D341Med (cell line): ENCODE measurements at places on chromosomes 1 and 21.

DNA sequence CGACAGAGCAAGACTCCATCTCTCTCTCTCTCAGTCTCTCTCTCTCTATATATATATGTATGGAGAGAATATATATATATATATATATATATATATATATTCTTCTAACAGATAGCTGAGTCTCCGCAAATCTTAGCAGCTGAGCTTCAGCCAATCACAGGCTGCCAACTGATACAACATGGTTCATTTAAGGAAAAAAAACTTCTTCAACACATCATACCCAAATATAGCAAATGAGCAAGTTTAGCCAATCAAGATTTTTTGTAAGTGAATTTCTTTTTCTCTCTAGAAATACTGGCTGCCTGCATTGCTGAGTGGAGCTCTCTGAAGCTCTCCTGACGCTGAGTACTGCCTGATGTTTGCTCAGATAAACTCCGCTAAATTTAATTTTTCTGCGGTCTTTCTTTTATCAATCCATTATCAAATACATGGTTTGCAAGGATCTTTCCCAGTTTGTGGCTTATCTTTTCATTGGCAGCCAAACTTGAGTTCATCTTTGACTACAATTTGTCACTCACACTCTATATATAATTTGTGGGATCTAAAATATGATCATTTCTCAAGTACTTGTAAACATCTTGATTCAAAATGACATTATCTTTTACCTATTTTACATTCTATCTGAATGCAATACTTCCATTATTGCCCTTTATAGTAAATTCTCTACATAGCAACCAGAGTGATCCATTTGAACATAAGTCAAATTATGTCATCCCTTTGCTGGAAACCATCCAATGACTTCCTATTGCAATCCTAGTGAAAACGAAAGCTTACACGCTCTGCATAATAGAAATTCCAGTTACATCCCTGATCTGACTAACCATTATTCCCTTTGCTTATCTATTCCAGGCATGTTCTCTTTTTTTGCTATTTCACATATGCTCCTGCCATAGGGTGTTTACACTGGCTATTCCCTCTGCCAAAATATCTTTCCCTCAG lies 2131.7 kb downstream of the MRPL39 start:
- no peak for DNase-seq

- no peak for DNase-seq
Observed at GRCh38 chr1:233543338-233544255, 70.3 kb upstream of the KCNK1 start.

GRCh38 chr1:15005116-15005515 lies 148.4 kb upstream of the TMEM51 start:
- DNase-seq: no peak

GRCh38 chr1:24905355-24905978 lies 24.6 kb downstream of the RUNX3 start:
- no peak for DNase-seq

GRCh38 chr1:163844459-163844858 lies 522.7 kb downstream of the NUF2 start:
- DNase-seq: no peak

- no peak for DNase-seq
Observed at GRCh38 chr1:47548637-47549036, 110.8 kb downstream of the FOXD2 start.

GRCh38 chr1:68230901-68231626 lies 1.3 kb downstream of the WLS start:
- DNase-seq: peak; percentile 44

GRCh38 chr1:111489604-111490003 lies 13.8 kb downstream of the ADORA3 start:
- DNase-seq: no peak

DNA sequence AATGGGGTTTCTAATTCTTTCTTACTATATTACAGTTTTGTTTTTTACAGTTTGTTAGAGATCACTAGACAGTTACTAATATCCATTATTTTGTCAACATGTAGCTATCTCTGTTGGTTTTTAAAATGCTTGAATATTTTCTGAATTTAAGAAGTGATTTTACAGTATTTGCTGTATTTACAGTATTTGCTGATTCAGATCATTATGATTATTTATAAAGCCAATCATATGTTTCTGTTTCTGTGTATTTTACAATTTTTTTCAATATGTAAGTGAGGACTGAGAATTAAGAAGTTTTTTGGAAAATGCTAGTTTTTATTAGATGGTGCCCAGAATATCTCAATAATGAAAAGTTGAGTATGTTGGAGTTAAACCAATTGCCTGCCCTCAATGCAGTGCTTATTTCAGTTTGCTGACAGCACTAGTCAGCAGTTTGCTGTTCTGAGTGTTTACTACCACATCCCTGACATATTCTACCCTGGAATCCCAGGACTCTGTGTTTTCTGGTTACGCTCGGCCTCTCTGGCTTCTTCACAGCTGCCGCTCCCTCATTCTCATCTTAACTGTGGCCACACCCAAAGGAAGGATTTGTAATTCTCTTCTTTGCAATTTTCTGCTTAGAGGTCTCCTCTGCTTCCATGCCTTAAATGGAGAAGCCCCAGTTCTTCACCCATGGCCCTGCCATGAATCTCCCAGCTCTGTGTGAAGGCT lies 68.0 kb upstream of the BACH1 start:
- no peak for DNase-seq

GRCh38 chr21:44899768-44900558 lies 20.7 kb downstream of the ITGB2 start:
- no peak for DNase-seq

DNA sequence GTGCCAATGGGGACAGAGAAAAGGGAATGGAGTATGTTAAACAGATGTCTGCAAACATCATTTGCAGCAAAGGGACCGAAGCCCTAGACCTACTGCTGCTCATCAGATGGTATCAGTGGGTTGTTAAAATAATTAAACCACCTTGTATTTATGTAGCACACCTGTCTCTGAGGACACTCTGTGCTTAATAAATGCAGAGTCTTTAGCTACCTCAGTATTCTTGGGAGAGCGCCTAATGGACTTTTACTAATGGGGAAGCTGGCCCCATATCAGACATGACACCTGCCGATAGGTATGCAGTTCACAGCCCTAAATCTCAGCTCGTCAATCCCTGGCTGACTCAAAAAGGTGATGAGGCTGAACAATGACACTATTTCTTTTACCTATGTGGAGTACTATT lies 54.4 kb downstream of the SYT6 start:
- no peak for DNase-seq

GRCh38 chr1:54358503-54359168 lies 47.6 kb downstream of the SSBP3 start:
- peak; percentile 67 for DNase-seq

DNA sequence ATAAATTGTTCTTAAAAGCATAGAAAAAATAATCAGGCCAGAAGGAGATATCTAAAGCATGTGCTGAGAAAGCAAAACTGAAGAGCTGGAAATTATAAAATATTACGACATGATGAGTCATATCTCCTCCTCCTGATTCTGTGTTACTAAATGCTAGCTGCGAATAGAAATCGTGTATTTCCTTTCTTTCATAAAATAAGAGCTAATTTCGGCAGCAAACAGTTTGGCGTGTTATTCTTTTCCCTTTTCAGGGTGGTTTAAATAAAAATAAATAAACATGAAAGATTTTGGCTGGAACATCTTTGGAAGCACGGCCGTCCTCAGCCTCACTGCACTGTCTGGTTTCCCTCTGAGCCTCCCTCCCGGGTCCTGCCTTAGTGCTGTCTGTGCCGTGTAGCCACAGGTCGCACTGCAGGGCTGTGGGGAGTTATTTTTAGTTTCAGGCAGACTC lies 56.0 kb downstream of the ADARB1 start:
- peak; percentile 9 for DNase-seq

DNA sequence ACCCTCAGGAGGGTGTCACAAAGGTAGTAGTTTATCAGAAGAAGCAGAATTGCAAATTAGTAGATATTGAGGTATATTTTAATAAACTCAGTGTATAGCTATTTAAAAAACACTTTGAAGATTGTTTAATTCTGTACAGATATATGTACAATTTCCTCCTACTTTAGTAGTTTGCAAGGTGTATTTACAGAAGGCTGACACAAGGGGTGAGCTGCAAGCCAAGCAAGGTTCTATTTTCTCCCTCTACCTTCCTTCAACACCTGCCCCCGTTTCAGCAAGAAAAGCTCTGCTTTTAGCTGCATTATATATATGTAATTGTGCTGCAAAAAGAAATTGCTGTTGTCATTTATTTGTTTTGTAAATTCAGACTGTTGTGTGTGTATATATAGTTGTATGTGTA lies 674.2 kb upstream of the PKN2 start:
- no peak for DNase-seq

DNA sequence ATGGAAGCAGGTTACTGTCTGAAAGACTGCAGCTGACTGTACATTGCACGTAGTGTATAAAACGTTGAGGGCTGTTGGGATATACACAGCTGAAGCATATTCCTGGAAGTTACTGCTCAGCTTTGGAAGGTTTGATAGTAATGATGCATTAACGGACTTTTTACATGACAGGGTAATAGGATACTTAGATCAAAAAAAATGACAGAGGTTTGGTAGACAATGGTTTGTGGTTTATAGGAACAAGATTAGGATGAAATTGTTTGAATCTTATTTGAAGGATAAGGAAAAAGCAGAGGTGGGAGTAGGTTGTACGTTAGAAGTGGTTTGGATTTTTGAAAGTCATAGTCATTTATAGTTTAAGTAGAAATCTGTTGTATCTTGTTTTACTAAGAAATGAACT lies 33.0 kb downstream of the ADGRL2 start:
- no peak for DNase-seq

GRCh38 chr1:17304826-17305175 lies 3.2 kb upstream of the PADI4 start:
- no peak for DNase-seq

GRCh38 chr1:234662148-234662547 lies 52.2 kb upstream of the IRF2BP2 start:
- no peak for DNase-seq

- no peak for DNase-seq
Observed at GRCh38 chr1:231801042-231801585, 174.5 kb downstream of the DISC1 start.

DNA sequence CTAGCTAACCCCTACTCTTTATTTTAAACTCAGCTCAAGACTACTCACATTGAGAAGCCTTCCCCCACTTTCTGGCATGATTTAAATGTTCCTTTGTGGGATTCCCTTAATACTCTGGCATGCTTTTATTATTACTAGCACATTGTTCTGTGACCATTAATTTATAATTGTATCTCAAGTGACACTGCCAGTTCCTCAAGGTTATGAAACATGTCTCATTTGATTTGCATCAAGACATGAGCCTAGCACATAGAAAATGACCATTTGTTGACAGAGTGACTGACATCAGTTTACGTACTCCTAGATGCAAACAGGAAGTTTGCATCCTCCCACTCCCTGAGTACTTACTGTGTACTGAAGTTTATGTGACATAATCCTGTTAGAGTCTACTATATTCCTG lies 15.2 kb downstream of the RGS4 start:
- DNase-seq: no peak

GRCh38 chr1:81458186-81458585 lies 342.5 kb upstream of the ADGRL2 start:
- no peak for DNase-seq

DNA sequence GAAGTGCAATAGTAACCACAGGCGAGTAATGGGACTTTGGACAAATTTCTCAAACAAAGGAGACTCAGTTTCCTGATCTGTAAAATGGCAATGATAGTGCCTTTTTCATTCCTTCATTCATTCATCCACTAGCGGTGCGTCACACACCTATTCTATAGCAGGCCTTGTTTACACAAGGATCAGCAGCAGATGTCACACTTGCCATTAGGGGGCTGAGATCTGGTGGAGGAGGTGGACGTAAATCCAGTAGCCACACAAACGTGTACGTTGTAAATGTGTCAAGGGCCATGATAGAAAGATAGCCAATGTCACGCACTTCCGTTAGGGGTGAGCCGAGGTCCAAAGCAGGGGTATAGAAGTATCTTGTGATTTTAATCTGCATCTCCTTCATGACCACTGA lies 34.2 kb downstream of the SERINC2 start:
- DNase-seq: no peak

GRCh38 chr1:42173961-42174735 lies 9.6 kb upstream of the GUCA2A start:
- DNase-seq: no peak

GRCh38 chr1:54014009-54014629 lies 3.9 kb downstream of the LDLRAD1 start:
- DNase-seq: no peak

GRCh38 chr1:192763243-192763642 lies 45.6 kb upstream of the RGS2 start:
- no peak for DNase-seq

DNA sequence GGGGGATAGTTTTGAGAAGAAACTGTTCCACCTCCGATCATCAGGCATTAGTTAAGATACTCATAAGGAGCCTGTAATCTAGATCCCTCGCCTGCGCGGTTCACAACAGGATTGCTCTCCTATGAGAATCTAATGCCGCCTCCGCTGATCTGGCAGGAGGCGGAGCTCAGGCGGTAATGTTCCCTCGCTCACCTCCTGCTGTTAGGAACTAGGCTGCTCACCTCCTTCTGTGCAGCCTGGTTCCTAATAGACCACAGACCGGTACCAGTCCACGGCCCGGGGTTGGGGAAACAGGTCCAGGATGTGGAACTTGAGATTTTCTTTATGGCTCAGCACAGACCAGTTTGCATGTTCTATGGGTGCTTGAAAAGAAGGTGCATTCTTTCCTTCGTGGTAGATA lies 27.2 kb upstream of the FAM3B start:
- no peak for DNase-seq

DNA sequence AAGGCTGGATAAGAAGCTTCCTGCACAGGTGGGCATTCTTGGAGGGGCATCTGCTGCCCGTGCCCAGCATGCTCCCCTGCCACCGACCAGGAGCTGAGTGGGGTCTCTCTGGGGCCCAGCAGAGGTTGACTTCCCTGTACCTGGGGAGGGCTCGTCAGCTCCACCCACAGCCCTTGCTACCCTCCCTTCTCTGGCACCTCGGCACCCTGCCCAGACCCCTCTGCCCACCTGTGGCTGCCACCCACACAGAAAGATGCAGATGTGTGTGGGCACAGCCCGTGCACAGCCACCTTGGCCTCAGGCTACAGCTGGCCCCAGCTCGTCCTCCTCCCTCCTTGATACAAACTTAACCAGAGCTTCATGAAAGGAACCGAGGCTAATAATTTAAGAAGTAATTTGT lies 241.2 kb upstream of the VAMP3 start:
- no peak for DNase-seq

DNA sequence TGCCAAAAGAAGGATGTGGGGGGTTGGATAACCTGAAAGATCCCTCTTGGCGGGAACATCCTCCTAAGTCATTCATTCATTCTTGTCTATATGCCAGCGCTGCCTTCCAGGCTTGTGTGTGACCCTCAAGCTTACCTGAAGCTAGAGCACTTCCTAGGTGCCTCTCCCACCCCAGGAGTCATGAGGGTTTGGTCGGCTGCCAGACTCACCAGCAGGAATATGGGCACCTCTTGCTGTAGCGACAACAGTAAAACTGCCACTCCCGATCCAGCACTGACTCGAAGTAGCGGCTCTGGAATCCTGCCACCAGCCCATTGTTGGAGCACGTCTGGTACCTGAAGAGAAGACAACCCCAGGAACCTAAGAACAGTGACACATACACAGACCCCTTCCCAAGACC lies 15.0 kb downstream of the DPT start:
- no peak for DNase-seq

GRCh38 chr1:69103705-69104385 lies 463.9 kb upstream of the LRRC7 start:
- no peak for DNase-seq

GRCh38 chr1:32291145-32291707 lies 657 bp upstream of the HDAC1 start:
- no peak for DNase-seq

- DNase-seq: no peak
Observed at GRCh38 chr1:160836981-160837557, 25.6 kb downstream of the CD244 start.
